Ovary (tissue), 10 donors: ENCODE measurements at places on chromosomes 7 and 10. TPM values are rescaled to one million over a fixed set of nuclear protein-coding genes. Genes with fewer than 3 reads are reported as not detected.

DNA sequence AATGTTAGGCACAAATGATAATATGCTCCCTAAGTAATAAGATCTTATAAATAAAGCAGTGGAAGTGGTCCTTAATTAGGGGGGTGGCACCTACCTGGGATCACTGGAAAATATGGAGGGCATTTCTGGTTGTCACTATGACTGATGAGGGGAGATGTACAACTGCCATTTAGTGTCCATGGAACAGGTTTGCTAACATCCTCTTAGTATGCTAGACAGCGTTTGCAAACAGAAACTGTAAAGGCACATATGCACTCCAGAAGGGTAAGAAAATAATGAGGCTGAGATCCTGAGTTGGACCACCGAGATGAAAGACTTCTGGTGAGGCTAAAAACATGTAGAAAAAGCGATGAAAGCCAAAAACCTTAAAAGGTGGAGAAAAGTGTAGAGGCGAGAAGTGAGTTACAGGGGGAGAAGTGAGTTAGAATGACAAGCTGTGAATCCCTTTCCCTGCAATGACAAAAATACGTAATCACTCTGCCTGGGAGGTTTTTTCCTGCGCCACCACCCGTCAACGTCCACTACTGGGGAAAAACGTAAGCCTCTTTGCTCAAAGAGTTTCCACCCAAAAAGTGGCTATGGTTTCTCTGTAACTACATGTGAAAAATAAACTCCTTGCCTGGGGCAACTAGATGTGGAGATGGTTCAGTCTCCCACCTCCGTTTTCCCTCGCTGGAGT is 767 bp downstream of the KRIT1 start:
- no peaks in the 10 kb centered on the region for H3K27me3 ChIP-seq
- H3K27ac ChIP-seq: peak overlapping the region; percentile 81
- peak overlapping the region; percentile 91 for H3K4me3 ChIP-seq
- H3K36me3 ChIP-seq: no peaks in the 10 kb centered on the region

Gene KCNIP2
- 8.9 TPM for total RNA-seq

Gene TACR2
- 6.2 TPM for total RNA-seq

DNA sequence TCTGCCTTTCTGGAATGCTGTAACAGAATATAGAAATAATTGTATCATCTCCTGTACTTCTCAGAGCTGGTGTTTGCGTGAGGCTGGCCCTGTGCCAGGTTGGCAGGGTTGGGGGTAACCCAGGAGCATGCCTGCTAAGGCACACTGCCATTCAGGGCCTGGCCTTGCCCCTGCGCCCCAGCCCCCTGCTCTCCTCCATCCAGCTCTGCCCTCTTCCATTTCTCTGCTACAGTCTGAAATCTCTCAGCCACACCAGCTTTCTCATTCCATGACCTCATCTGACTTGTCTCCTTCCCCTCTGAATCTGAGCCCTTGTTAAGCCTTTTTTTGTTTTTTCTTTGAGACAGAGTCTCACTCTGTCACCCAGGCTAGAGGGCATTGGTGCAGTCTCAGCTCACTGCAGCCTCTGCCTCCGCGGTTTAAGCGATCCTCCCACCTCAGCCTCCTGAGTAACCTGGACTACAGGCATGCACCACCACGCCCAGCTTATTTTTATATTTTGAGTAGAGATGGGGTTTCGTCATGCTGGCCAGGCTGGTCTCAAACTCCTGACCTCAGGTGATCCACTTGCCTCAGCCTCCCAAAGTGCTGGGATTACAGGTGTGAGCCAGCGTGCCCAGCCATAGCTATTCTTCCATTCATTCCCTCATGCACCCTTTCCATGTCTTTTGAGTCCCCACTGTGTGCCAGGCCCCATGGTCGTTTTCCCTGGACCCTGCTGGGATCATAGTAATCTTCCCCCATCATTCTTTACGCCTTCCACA is 206.8 kb downstream of the CUX1 start:
- no peak overlapping the region for H3K4me3 ChIP-seq
- DNase-seq: no peak
- no peaks in the 10 kb centered on the region for H3K36me3 ChIP-seq
- H3K27ac ChIP-seq: no peak overlapping the region

GRCh38 chr10:72063703-72064391 is 24.5 kb downstream of the SPOCK2 start:
- no peaks in the 10 kb centered on the region for H3K36me3 ChIP-seq
- DNase-seq: no peak
- peak overlapping the region; percentile 5 for H3K27ac ChIP-seq
- H3K27me3 ChIP-seq: no peaks in the 10 kb centered on the region
- peaks cover 24% of the 10 kb centered on the region for H3K4me1 ChIP-seq

Gene SEC61A2
- 7.4 TPM for total RNA-seq

GRCh38 chr10:111080224-111080623 is 3.4 kb downstream of the ADRA2A start:
- H3K36me3 ChIP-seq: no peaks in the 10 kb centered on the region
- no peak for DNase-seq
- peak overlapping the region; percentile 28 for H3K27ac ChIP-seq
- peaks cover 18% of the 10 kb centered on the region for H3K4me1 ChIP-seq

DNA sequence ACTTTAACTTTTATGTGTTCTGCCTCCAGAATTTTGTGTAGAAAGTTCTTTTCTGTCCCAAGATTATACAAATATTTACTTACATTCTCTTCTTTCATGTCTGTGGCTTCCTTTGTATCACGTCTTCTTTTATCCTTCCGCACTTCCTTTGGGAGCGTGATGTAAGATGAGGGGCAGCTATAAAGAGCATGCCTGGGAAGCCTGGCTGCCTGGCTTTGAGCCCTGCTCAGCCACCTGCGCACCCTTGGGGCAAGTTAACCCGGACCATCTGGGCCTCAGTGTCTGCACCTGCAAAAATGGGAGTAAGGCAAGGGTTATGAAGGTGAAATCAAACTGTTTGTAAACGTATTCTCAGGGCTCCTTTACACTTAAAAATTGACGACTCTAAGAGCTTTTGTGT is 25.2 kb downstream of the PALD1 start:
- no peaks in the 10 kb centered on the region for H3K36me3 ChIP-seq
- no peak overlapping the region for H3K4me3 ChIP-seq
- no peak overlapping the region for H3K27ac ChIP-seq
- peaks cover 16% of the 10 kb centered on the region for H3K4me1 ChIP-seq
- DNase-seq: no peak
- no peaks in the 10 kb centered on the region for H3K27me3 ChIP-seq

Gene RAB19
- 3.1 TPM for total RNA-seq

Gene ARL3
- total RNA-seq: 20.9 TPM
